Adipocyte (in vitro differentiated cells): ENCODE measurements at places on chromosomes 3 and 15.

DNA sequence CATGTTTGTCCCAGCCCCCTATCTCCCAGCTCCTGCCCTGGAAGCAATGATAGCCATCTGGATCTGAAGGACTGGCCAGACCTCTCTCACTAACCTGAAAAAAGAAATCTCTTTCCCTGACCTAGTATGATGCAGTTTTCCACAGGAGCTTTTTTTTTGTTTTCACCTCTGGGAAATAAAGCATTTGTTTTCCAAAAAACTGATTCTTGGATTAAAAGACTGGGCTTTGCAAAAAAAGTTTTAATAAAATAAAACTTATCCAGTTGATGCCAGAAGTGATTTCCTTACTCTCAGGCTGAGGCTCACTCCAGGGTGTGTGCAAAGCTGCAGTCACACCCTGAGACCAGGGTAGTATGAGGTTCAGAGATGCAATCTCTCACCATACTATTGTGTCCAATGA lies 104.0 kb downstream of the RYK start:
- no peak for DNase-seq

DNA sequence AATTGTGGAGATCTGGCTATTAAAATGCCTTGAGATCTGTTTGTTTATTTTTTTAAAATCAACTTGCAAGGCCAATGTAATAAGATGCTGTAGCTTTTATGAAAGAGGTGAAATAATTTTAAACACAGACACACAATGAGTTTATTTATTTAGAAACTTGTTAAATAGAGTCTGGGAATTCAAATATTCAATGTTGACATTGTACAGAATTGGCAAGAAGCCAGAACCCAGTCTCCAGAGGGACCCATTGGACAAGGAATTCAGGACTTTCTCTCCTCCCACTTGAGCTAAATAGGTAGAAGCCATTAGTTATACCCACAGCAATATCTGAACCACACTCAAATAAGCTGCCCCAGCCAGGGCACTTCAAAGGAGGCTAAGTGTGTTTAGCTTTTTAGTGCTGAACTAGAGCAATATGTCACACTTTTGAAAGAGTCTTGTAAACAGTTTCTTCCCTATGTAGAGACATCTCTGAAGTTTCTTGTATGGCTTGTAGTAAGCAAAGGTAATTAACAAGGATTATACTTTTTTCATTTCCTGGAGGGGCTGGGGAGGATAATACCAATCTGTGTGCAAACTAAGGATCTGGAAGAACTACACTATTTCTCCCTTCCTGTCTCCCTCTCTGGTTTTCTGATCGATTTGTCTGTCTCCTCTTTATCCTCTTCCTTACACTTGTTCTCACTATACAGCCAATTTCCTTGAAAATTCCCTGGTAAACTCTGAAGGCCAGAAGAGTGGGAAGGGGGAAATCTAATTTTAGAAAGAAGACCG lies 6.0 kb downstream of the MECOM start:
- DNase-seq = no peak

DNA sequence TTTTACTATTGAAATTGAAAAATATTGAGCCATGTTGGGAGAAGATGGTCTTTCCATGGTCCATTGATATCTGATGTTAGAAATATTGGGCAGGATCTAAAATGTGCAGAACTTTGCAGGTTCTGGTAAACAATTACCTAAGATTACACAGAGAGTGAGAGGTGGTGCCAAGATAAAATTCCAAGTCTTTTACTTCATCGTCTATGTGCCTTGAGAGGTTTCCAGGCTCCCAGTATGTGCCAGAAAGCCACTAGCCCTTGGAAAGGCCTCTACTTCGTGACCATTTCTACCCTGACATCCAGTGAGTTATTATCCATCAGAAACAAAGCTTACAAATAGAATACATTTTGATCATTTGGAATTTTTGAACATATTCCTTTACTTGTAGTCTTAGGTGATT lies 27.6 kb downstream of the CD200 start:
- no peak for DNase-seq

DNA sequence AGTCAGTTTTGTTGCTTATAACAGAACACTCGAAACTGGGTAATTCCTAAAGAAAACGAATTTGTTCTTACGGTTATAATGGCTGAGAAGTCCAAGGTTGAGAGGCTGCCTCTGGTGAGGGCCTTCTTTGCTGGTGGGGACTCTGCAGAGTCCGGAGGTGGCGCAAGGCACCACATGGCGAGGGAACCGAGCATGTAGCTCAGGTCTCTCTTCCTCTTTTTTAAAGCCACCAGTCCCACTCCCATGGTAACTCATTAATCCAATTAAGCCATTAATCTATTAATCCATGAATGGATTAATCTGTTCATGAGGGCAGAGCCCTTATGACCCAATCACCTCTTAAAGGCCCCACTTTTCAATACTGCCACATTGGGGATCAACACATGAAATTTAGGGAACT lies 50.0 kb downstream of the ROPN1B start:
- DNase-seq = no peak
